ENCODE measurements at places on chromosomes 4 and X.

DNA sequence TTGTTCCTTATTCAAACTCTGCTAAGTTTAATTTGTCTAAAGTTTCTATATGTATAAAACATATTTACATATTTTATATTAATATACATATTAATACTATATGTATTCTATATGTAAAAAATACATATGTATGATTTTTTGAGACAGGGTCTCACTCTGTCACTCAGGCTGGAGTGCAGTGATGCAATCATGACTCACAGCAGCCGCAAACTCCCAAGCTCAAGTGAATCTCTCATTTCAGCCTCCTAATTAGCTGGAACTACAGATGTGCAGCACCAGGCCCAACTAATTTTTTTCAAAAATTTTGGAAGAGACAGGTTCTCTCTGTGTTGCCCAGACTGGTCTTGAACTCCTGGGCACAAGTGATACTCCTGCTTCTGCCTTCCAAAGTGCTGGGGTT, 684.9 kb downstream of the TRAM1L1 start:
- DNase-seq: peak; percentile 8

GRCh38 chr4:77493829-77494551, 111.6 kb upstream of the CXCL13 start:
- DNase-seq: no peak

GRCh38 chr4:5693871-5694270, 14.5 kb downstream of the EVC2 start:
- DNase-seq: no peak

DNA sequence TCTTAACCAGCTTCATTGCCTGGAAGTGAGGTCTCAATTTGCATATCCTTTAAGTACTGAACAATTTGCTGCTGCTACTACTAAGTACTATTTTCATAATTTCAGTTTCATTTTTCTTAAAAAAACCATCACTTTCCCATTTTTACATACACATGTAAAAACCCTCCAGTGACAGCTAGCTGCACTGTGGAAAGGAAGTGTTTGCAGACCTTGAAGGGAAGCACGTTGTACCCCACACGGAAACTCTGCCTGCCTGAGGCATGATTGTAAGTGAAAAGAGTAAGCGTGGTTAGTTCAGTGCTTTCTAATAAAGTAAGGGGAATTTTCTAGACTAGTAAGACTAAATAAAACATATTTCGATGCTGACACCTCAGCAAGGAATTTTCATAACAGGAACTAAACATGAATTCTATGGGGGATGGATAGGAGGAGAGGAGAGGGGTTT, 103.6 kb downstream of the RAPGEF2 start:
- DNase-seq: peak; percentile 26

DNA sequence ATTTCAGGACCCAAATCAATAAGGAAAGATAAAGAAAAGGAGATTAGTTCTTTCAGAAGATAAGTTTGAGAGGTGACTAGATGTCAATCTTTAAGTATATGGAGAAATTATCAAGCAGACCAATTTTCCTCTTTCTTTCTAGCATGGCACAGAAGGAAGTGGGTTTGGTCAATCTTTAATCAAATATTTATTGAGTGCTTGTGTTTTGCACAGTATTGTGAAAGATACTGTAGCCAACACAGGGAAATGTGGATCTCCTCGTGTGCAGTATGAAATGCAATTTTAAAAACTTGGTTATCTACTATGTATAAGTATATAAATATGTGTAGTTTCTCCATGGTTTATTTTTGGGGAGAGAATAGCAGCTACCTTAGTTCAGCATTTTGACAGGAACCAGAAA, 655.2 kb downstream of the RAPGEF2 start:
- DNase-seq: no peak

GRCh38 chr4:169102026-169102425, 92.0 kb upstream of the CBR4 start:
- DNase-seq: no peak

- no peak for DNase-seq
Measured at GRCh38 chrX:65783746-65784145, 116.3 kb downstream of the MSN start.
